ENCODE measurements at places on chromosomes 3 and 15.

DNA sequence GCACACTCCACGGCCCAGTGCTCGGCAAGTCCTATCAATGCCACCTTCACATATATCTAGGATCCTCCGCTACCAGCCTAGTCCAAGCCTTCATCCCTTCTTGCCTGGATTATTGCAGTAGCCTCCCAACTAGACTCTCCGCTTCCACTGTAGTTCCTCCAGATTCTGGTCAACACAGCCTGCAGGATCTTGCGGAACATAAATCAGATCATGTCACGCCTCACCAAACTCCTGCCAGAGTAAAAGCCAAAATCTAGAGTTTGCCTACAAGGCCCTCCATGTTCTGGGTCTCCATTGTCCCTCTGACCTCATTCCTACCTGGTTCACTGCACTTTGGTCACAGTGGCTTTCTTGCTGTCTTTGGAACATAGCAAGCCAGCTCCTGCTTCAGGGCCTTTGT is 3.6 kb downstream of the BDH1 start:
- DNase-seq: no peak

- DNase-seq: no peak
Measured at GRCh38 chr3:186990277-186990676, 60.0 kb downstream of the ST6GAL1 start.

DNA sequence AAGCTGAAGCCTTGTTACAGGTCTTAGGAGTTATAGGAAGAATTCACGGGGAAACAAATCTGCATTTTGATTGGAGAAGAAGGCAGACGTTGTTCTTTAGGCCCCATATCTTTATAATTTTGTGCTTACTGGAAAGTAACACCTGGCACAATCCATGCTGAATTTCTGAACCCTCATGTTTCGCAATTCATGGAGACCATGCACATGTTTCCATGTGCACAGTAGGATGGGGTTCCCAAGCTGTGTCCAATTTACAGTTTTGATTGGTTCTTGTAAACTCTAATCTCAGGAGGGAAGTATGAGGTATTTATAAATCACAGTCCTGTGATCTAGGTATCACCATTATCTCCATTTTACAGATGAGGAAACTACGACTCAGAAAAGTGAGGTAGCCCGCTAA is 7.8 kb upstream of the SCAANT1 start:
- DNase-seq: no peak

DNA sequence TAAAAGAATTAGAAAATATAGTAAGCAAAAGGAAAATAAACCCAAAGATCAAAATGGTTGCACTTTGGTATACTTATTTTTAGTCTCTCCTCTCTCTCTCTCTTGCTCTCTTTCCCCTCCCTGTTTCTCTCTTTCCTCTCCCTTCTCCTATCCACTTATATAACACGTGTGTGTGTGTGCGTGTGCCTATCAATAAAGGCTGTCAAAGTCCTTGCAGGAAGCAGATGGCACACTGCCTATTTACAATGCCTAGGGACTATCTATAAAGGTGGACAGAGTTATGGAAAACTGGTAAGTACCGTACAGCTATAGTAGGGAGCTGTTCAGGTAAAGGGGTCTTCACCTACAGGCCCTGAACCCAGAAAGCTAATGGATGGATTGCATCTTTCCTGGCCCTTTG is 161.6 kb downstream of the SQOR start:
- DNase-seq: no peak

- DNase-seq: no peak
Measured at GRCh38 chr3:2851835-2852234, 258.3 kb downstream of the IL5RA start.

DNA sequence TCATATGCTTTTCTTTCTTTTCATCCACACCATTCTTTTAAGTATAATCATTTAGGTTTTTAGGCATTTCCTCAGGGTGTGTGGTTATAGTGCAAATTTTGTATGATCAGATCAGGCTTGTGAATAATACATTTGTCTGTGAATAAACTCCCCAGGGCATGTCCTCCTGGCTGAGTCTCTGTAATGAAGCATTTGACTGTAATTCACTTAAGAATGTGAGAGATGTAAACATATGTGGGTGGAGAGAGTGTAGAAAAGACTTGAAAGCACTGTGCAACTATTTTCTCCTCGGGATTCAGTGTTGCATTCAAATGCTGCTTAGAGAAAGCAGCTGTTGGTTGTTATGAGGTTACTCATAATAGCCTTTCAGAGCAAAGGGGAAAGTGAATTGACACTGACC is 996.5 kb downstream of the TUSC7 start:
- DNase-seq: no peak

GRCh38 chr3:194373899-194374298 is 4.4 kb upstream of the LRRC15 start:
- no peak for DNase-seq

GRCh38 chr15:67880651-67881182 is 40.9 kb upstream of the RNU6-1 start:
- DNase-seq: no peak

GRCh38 chr3:23461069-23461468 is 257.9 kb downstream of the UBE2E2 start:
- DNase-seq: no peak

- no peak for DNase-seq
Measured at GRCh38 chr3:15264486-15264885, 58.4 kb downstream of the CAPN7 start.

GRCh38 chr15:43776101-43776717 is 557 bp downstream of the ELL3 start:
- peak; percentile 99 for DNase-seq

GRCh38 chr3:138460536-138461205 is 26.3 kb downstream of the ESYT3 start:
- no peak for DNase-seq

- DNase-seq: no peak
Measured at GRCh38 chr15:74795966-74796625, 14.2 kb downstream of the CSK start.

DNA sequence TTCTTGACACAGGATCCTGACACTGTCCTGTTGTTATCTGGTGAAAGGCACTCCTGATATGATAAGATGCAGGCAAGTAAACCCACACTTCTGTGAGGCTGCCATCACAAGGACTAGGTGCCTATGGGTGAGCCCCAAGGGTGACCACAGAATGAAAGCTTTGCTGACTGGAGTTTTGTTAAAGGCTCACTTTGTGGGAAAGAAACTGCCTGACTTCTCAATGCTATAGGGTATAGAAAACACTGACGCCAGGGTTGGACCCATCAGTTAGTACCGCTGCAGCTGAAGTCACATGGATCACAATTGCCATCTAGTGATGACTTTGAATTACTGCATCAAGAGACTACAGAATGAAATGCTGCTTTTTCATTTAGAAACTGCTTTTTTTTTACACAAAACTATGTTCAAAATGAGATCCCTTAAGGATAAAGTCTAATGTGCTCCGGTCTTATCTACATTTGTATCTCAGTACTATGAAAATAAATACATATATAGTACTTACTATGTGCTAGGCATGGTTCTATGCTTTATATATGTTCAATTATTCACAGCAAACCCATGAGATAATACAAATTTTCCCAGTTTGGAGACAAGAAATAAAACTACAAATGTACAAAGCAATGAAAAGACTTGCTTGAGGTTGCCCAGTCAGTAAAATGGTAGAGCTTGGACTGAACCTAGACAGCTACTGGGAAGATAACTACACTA is 64.2 kb upstream of the CMSS1 start:
- DNase-seq: peak; percentile 82

All from Karpas-422 (cell line).